T-cell (primary cell): ENCODE measurements at places on chromosomes 13 and 19.

GRCh38 chr19:12984143-12984627 lies 11.1 kb upstream of the NFIX start:
- DNase-seq, result no peak

DNA sequence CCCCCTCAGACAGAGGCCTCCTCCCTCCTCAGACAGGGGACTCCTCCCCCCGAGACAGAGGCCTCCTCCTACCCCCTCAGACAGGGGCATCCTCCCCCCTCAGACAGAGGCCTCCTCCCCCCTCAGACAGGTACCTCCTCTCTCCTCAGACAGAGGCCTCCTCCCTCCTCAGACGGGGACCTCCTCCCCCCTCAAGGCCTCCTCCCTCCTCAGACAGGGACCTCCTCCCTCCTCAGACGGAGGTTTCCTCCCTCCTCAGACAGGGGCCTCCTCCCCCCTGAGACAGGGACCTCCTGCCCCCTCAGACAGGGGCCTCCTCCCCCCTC lies 13.9 kb downstream of the C3 start:
- no peak for DNase-seq

- no peak for DNase-seq
Measured at GRCh38 chr13:73492811-73493210, 434.0 kb downstream of the KLF5 start.

- no peak for DNase-seq
Measured at GRCh38 chr13:98267080-98267912, 90.2 kb upstream of the RNF113B start.

GRCh38 chr13:21703846-21704245 lies 33.0 kb downstream of the FGF9 start:
- DNase-seq, result no peak

- DNase-seq, result no peak
Measured at GRCh38 chr13:102484329-102484728, 82.5 kb upstream of the FGF14 start.
